Subcutaneous preadipocyte (primary cell): ENCODE measurements at places on chromosomes 7 and 10. TPM values are rescaled to one million over a fixed set of nuclear protein-coding genes. Genes with fewer than 3 reads are reported as not detected.

The MIOS gene
- total RNA-seq = 36.7 and 47.7 TPM in 2 replicates

The GATA3 gene
- total RNA-seq = not detected in 2 replicates

The SPDYE9 gene
- total RNA-seq = not detected in 2 replicates

The PDE6C gene
- total RNA-seq = not detected in 2 replicates

The HOXA3 gene
- 3.7 and 6.1 TPM in 2 replicates for total RNA-seq

The SUV39H2 gene
- total RNA-seq = 15.8 and 22.3 TPM in 2 replicates

The CCL26 gene
- 0.37 TPM in 1 of 2 replicates, not detected in the other for total RNA-seq

The ENO4 gene
- total RNA-seq = under 0.01 TPM in 1 of 2 replicates, not detected in the other

The GRM8 gene
- total RNA-seq = not detected in 2 replicates

The TAS2R5 gene
- 0.59 and 1.5 TPM in 2 replicates for total RNA-seq

The CALHM3 gene
- total RNA-seq = 0.39 and 1.1 TPM in 2 replicates

The CPED1 gene
- 29.0 and 47.9 TPM in 2 replicates for total RNA-seq

The KIAA1549 gene
- total RNA-seq = 0.37 and 1.2 TPM in 2 replicates
